ENCODE measurements at places on chromosomes 16 and 17.

- no peak for DNase-seq
These were observed 7.0 kb downstream of the CORO6 start for GRCh38 chr17:29615492-29616299.

GRCh38 chr17:6701719-6702118 lies 11.4 kb downstream of the SLC13A5 start:
- DNase-seq: no peak

- DNase-seq: no peak
These were observed 99.9 kb downstream of the MSI2 start for GRCh38 chr17:57356153-57356718.

- DNase-seq: no peak
These were observed 68.5 kb downstream of the CDC27 start for GRCh38 chr17:47120521-47121095.

DNA sequence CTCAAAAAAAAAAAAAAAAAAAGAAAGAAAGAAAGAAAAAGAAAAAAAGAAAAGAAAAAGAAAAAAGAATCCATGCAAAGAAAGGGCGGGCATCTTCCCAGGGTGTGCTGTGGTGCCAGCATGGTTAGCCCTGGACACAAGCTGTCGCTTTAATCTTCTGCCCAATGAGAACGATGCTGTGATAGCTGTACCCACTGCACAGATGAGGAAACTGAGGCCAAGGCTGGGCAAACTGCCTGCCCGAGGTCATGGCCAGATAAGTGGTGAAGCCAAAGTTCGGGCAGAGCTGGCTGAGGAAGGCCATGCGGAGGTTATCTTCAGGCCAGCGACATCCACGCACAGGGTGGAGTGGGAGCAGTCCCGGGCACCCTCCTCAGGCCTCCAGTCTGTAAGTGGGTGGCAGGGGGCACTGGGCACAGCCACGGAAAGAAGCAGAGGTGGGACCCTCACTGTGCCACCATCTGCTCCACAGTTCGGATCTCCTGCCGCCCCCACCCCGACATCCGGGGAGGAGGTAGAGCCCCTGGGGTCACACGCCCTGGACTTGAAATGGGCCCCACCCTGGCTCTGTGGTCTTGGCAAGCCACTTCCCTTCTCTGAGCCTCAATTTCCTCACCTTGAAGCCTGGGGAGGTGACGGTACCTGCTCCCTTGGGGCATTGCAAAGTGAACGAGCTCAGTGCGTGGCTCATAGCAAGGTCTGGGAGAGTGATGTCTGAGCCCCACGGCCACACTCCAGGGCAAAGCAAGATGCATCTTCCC lies 6.5 kb downstream of the FBXL16 start:
- no peak for DNase-seq

GRCh38 chr17:63634163-63634562 lies 11.9 kb downstream of the MAP3K3 start:
- DNase-seq: no peak
